ENCODE measurements at places on chromosomes 2 and 18. TPM values are rescaled to one million over a fixed set of nuclear protein-coding genes. Genes with fewer than 3 reads are reported as not detected.
A peak's percentile ranks its signal among the peaks of the same experiment; 100 is the strongest.

DNA sequence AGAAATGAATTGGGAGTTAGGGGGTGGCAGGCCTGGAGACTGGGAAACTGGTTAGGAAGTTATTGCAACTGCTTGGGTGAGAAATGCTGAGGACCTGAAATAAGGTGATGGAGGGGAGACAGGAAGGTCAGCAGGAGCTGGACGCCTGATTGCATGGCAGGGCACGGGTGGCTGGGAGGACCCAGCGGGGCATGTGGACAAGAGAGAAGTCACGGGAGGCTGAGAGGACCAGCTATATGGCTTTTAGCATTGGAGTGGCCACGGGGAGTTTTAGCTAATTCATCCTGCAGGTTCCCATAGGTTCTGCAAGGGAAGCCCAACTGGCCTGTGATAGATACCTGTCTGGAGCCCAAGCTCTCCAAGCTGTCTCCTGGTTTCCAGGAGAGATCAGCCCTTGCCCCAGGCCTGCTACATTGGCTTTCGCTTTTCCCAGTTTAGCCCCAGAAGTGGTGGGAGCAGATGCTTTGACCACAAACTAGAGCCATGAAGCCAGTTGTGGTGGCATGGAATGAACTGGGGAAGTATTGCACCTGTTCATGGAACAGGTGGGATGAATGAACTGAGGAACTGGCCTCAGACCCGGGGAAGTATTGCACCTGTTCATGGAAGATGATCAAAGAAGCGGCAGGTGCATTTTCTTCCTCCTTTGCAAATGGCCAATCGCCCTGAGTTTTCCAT, 93.6 kb upstream of the TAF1B start:
- H3K27me3 ChIP-seq = no peaks in the 10 kb centered on the region
- DNase-seq = no peak
- H3K36me3 ChIP-seq = no peaks in the 10 kb centered on the region
- H3K27ac ChIP-seq = no peak overlapping the region
- H3K4me1 ChIP-seq = no peaks in the 10 kb centered on the region

- H3K27ac ChIP-seq = no peak overlapping the region
- no peaks in the 10 kb centered on the region for H3K36me3 ChIP-seq
- H3K4me3 ChIP-seq = no peak overlapping the region
- H3K4me1 ChIP-seq = peaks cover 14% of the 10 kb centered on the region
- H3K27me3 ChIP-seq = no peaks in the 10 kb centered on the region
These were observed 4.1 kb upstream of the EVA1A start for GRCh38 chr2:75564713-75565359.

HEATR5B gene
- 52.7 TPM for total RNA-seq

INHBB gene
- total RNA-seq = 27.5 TPM

DNA sequence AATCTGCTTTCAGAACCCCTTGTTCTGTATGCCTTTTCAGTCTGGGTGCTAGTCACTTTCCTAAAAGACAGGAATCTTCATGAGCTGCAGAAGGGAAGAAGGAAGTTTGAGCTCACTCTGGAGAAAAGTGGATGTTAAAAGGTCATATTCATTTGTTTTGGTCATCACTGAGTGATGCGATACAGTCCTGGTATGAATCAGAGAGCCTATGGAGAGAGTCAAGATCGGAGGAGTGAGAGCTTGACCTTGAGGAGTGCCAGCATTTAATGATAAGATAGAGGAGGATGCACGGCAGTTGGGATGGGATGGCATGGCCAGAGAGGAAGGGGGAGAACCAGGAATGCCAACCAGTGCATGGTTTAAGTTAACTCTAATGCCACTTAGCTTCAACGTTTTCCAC, 19.6 kb downstream of the USP39 start:
- no peak overlapping the region for H3K27ac ChIP-seq
- H3K27me3 ChIP-seq = no peaks in the 10 kb centered on the region
- H3K36me3 ChIP-seq = peaks cover 75% of the 10 kb centered on the region
- no peak for DNase-seq
- no peak overlapping the region for H3K4me3 ChIP-seq

DNA sequence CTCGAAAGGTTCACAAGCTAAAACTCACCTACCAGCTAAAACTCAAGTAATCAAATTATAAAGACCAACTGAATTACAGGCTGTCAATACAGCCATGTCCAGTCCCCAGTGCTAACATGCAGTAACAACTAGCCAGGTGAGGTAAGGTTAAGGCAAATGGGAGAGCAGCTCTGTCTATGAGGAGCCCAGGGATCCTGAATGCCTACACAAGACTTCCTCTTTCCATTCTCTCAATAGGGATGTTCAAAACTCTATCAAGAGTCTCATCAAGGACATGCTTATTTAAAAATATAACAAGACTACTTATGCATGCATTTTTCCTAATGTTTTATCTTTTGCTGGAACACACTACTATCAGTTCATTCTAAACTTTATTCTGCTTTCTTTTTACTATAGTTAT, 20.4 kb downstream of the REV1 start:
- peaks cover 13% of the 10 kb centered on the region for H3K4me1 ChIP-seq
- no peaks in the 10 kb centered on the region for H3K36me3 ChIP-seq
- H3K27ac ChIP-seq = no peak overlapping the region
- no peak for DNase-seq

TSN gene
- total RNA-seq = 50.8 TPM

SPDYA gene
- total RNA-seq = 2.3 TPM

GRCh38 chr2:223943561-223944008, 1.6 kb downstream of the WDFY1 start:
- H3K27ac ChIP-seq = peak overlapping the region; percentile 98
- H3K4me1 ChIP-seq = peaks cover 43% of the 10 kb centered on the region
- H3K4me3 ChIP-seq = peak overlapping the region; percentile 95
- H3K36me3 ChIP-seq = no peaks in the 10 kb centered on the region

DNA sequence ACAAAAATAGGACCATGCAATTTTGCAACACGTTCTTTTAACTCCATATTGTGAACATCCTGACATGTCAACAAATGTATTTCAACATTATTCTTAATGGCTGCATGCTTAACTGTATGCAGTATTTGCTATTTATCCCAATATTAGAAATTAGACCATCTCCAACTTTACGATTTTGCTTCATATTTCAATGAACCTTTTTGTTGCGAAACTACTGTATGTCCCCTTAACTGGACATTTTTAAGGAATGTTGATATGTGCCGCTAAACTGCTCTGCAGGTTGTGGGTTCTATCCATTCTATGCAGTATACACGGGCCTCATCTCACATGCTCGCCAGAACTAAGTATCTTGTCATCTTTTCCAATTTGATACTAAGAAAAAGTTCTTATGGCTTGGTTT, 11.1 kb downstream of the E2F6 start:
- peaks cover 18% of the 10 kb centered on the region for H3K4me1 ChIP-seq
- H3K27me3 ChIP-seq = no peaks in the 10 kb centered on the region
- DNase-seq = no peak
- H3K27ac ChIP-seq = no peak overlapping the region

MERTK gene
- 23.5 TPM for total RNA-seq

- DNase-seq = no peak
- no peak overlapping the region for H3K27ac ChIP-seq
- no peaks in the 10 kb centered on the region for H3K36me3 ChIP-seq
- no peaks in the 10 kb centered on the region for H3K4me1 ChIP-seq
- no peak overlapping the region for H3K4me3 ChIP-seq
These were observed 106.9 kb upstream of the SLC8A1 start for GRCh38 chr2:40558761-40559160.

- DNase-seq = no peak
- H3K36me3 ChIP-seq = no peaks in the 10 kb centered on the region
- H3K27ac ChIP-seq = no peak overlapping the region
These were observed 168.8 kb downstream of the CDCA7 start for GRCh38 chr2:173523497-173523896.

DNA sequence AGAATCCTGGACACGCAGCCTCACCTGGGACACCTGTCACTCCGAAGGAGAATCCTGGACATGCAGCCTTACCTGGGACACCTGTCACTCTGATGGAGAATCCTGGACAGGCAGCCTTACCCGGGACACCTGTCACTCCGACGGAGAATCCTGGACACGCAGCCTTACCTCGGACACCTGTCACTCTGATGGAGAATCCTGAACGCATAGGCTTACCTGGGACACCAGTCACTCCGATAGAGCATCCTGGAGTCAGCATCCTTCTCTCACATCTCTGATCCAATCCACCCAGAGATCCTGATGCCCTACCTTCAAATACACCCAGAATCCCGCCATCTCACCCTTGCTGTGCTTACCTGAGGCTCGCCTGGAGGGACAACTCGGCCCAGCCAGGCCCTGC, 154.9 kb downstream of the NDUFA10 start:
- H3K27ac ChIP-seq = no peak overlapping the region
- no peak for DNase-seq
- no peaks in the 10 kb centered on the region for H3K4me1 ChIP-seq
- no peak overlapping the region for H3K4me3 ChIP-seq
- no peaks in the 10 kb centered on the region for H3K27me3 ChIP-seq
- no peaks in the 10 kb centered on the region for H3K36me3 ChIP-seq

NDUFB3 gene
- 81.2 TPM for total RNA-seq

DNA sequence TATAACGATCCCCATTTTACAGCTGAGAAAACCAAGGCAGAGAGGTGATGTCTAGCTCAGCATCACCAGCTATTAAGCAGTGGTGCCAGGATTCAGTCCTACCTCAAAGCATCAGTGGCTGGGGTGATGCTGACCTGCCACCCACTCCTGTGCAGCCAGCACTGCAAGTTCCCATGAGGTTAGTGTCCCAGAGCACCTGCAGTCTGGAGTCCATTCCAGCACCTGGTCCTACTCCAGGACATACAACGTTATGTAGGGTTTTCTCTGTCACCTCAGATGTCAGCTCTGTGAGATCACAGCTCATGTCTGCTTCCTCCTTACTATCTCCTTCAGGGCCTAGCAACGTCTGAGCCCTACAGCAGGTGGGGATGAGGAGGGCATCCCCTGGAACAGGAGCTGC, 328.0 kb upstream of the HS6ST1 start:
- no peaks in the 10 kb centered on the region for H3K36me3 ChIP-seq
- DNase-seq = no peak
- H3K4me3 ChIP-seq = no peak overlapping the region
- H3K27me3 ChIP-seq = no peaks in the 10 kb centered on the region
- H3K4me1 ChIP-seq = no peaks in the 10 kb centered on the region

- H3K27me3 ChIP-seq = no peaks in the 10 kb centered on the region
- H3K36me3 ChIP-seq = no peaks in the 10 kb centered on the region
- H3K27ac ChIP-seq = no peak overlapping the region
- H3K4me3 ChIP-seq = no peak overlapping the region
- DNase-seq = no peak
- no peaks in the 10 kb centered on the region for H3K4me1 ChIP-seq
These were observed 140.7 kb downstream of the RNF144A start for GRCh38 chr2:7057865-7058400.

CD302 gene
- total RNA-seq = 122 TPM

CLHC1 gene
- 24.7 TPM for total RNA-seq

- H3K27ac ChIP-seq = peak overlapping the region; percentile 13
- peak; percentile 28 for DNase-seq
- no peaks in the 10 kb centered on the region for H3K27me3 ChIP-seq
- peaks cover 13% of the 10 kb centered on the region for H3K4me1 ChIP-seq
- no peaks in the 10 kb centered on the region for H3K36me3 ChIP-seq
- H3K4me3 ChIP-seq = no peak overlapping the region
These were observed 35.6 kb upstream of the LPIN1 start for GRCh38 chr2:11710632-11711353.

- no peaks in the 10 kb centered on the region for H3K36me3 ChIP-seq
- no peaks in the 10 kb centered on the region for H3K27me3 ChIP-seq
- no peak for DNase-seq
These were observed 37.6 kb upstream of the FZD7 start for GRCh38 chr2:201996006-201996405.

DNA sequence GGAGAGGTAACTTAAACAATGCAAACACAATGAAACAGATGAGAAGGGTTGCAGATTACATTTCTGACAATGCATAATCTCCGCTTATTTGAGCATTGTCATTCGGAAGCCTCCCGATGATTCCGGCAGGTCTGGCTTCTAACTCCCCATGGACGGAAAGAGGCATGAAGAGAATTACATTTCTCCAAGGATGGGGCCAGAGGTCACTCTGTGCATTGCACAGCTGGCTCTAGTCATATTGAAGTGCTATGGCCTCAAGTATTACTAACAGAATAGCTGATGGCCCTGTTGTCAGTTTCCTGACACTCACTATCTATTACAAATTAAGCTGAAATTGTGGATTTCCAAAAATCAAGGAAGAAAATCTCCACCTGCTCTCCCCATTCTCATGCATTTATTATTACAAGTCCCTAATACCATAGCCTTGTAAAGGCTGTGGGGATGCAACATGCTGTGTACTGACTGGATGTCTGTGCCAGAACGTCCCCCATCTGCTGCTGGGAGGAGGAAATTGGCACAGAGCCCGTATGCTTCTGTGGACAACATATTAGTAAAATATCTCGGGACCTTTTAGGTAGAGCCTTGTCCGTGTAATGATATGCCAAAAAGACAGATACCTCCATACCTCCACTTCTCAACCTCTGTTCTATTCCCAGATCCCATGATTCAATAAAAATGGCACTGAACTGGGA, 168.1 kb downstream of the SETBP1 start:
- DNase-seq = no peak
- no peak overlapping the region for H3K4me3 ChIP-seq
- H3K27ac ChIP-seq = no peak overlapping the region
- no peaks in the 10 kb centered on the region for H3K27me3 ChIP-seq
- no peaks in the 10 kb centered on the region for H3K4me1 ChIP-seq

ACADL gene
- total RNA-seq = 97.0 TPM

TSPYL6 gene
- not detected for total RNA-seq

SATB2 gene
- 1.9 TPM for total RNA-seq

All from thyroid gland (tissue), 4 donors.